Activated naive CD8-positive, alpha-beta T cell treated with anti-CD3 and anti-CD28 coated beads, Interleukin-2, amount 10 ng/mL, durations not matched to agents 7 days and 5 days (primary cell): ENCODE measurements at places on chromosomes 7 and 10.

GRCh38 chr7:17546592-17546991 lies 248.1 kb downstream of the AHR start:
- no peak for DNase-seq

- DNase-seq: no peak
Observed at GRCh38 chr10:70722820-70723424, 50.6 kb downstream of the ADAMTS14 start.

DNA sequence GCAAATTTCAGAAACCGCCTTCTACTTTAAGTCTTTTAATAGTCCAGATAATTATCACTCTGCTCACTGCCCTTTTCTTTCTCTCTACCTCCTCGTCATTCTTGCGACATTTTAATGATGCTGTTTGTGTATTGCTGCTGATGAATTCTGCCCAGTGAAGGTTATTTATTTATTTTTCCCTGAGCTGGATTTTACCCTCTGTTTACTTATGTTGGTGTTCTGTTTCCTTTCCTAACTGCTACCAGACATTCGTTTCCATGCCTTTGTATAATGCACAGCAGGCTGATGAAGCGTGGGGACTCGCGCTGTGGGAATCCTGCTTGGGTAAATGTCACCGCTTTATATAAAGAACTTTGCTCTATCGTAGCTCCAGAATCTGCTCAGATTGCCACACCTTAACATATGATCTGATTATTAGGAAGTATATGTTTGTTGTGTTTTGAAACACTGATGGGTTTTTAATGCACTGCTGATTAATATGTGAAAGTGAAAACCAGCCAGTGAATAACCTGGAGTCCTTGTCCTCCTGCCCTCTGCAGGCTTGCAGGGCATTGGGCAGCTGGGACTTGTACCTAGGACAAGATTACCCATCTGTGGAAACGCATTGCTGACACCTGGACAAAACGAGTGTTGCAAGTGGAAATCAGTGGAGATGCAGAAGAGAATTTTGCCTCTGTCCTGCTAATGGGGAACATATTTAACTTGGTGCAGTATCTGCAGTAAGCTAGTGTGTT lies 291.5 kb downstream of the SDK1 start:
- DNase-seq: no peak

DNA sequence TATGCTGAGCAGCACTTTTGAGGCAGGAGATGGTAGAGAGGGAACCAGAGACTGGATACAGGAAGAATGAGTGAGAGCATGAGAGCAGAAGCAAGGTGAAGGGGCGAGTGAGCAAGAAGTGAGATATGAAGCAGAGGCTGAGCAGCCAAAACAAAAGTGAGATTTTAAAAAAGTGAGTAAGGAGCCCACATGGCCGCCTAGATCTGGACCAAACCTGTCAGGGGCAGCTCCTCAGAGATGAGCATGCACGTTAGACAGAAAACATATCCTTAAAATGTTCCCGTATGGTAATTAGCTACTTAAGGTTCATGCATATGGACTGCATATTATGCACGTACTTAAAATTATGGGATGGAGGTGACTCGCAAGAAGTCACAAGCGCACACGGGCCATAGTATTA lies 22.5 kb downstream of the TMEM176A start:
- DNase-seq: no peak

- no peak for DNase-seq
Observed at GRCh38 chr10:29925771-29926692, 133.4 kb downstream of the JCAD start.

DNA sequence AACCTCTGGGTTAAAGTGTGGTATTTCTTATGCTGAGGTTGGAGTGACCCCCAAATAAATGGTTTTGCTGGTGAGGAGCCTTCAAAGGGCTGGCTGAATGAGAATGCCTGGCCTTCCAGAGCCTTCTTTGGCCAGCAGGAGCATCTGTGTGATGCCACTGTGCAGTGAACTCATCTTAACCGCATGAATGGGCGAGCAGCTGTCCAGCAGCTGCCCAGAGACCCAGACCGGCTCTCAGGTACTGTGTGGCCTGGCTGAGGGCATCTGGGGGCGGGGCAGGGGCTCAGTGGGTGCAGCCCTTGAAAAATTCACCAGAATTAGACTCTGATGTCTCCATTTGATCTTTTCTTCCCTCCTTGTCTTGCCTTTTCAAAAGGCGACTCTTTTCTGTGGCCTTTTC lies 59.0 kb downstream of the SYPL1 start:
- no peak for DNase-seq

DNA sequence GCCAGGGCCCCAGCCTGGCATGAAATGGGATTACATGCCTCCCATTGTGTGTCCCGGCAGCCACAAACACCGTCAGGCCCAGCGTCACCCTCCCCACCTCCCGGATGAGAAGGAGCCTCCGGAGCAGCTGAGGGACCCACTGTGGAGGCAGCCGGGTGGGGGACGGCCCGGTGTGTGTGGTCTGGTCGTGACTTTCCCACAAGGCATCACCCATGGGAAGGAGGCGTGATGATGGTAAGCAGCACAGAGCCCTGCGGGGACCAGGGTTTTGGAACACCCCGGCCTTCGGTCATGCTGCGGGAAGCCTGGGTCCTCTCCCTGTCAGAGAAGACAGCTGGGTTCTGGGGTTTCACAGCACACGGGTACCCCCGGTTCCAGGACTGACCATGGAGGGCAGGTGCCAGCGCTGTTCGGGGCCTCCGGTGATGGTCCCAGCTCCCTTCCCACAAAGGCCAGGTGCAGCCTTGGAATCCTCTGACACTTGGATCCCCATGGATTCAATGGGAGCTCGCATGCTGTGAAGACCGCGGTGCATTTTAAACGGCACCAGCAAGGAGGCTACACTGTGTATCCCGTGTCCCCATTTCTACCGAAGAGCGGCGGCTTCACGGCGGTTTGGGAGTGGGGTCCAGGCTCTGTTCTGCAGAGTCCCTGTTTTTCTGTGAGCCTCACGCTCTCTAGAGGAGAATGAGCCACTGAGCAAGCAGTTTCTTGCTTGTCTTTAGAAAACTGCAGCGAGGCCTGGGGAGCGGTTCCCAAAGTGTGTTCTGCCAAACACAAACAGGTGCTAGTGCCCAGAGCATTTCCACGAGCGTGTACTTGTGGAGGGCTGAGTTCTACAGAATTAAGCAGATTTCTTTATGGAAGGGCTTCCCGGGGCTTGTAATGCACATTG lies 336.0 kb downstream of the ADARB2 start:
- DNase-seq: no peak

- no peak for DNase-seq
Observed at GRCh38 chr7:150381785-150382122, 2.6 kb downstream of the ZNF775 start.

GRCh38 chr7:133936074-133936473 lies 191.1 kb upstream of the LRGUK start:
- no peak for DNase-seq

GRCh38 chr7:100829150-100829716 lies 1.9 kb upstream of the EPHB4 start:
- DNase-seq: no peak

- DNase-seq: no peak
Observed at GRCh38 chr7:144835155-144835611, 670 bp downstream of the TPK1 start.

DNA sequence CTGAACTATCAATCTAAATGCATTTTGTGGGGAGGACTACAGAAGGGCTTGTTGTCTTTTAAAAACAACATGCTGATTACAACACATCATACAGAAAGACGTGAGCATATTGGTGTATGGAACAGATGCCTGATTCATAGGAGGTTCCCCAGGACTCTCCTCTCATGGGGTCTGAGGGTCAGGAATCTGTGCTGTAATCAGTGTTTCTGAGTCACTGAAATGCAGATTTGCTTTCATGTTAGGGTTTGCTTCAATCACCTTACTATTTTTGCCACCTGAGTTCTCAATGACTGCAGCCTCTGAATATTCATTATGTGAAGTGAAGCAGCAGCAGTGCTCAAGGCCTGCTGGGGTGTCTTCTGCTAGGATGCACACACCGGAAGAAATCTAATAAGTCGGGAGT lies 550 bp upstream of the ANK3 start:
- no peak for DNase-seq

DNA sequence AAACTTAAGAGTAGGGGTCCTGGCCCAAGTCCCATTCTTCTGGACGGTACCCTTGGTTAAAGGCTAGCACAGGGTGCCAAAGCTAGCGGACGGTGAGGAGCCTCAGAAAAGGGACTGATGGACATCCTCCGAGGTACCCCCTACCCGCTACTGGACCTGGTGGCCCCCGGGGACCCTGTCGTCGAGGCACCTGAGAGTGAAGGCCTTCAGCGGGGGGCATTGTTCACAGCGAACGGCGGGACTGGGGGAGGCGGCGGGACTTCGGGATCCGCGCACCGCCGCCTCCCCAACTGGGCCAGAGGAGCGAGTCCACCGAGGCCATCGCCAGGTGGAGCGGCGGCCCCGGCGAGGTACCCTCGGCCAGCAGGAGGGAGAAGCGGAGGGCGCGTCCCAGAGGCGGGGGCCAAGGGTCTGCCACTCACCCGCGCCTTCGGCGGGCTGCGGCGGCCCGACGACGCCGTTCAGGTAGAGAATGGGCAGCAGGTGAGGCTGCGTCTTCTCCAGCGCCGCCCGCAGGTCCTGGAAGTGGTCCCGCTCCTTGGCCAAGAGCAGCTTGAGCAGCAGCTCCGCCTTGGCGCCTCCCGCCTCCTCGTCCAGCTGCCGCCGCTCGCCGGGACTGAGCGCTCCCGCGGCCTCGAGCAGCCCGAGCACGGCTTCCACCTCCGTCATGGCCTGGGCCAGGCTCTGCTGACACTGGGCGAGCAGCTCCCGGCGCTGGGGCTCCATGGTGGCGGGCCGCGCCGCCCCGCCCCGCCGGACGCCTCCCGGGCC lies 575 bp downstream of the DLG5 start:
- DNase-seq: no peak

- DNase-seq: no peak
Observed at GRCh38 chr7:153401795-153402720, 642.5 kb downstream of the ACTR3B start.

DNA sequence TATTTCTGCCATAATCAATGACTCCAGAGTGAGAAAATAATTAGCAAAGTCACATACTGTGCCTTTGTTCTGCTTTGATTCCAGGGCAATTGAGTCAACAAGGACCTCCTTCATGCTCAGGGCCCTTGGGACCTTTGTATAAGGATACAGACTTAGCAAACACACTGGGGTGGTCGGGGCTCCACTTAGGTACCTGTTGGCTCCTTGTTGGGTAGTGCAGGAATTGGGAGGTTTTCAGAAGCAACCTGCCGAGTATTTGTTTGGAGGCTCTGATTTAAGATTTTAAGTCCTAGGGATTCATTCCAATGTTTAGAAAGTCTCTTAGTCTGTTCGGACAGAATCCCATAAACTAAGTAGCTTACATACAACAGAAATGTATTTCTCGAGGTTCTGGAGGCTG lies 3.0 kb downstream of the ADCK2 start:
- DNase-seq: no peak

DNA sequence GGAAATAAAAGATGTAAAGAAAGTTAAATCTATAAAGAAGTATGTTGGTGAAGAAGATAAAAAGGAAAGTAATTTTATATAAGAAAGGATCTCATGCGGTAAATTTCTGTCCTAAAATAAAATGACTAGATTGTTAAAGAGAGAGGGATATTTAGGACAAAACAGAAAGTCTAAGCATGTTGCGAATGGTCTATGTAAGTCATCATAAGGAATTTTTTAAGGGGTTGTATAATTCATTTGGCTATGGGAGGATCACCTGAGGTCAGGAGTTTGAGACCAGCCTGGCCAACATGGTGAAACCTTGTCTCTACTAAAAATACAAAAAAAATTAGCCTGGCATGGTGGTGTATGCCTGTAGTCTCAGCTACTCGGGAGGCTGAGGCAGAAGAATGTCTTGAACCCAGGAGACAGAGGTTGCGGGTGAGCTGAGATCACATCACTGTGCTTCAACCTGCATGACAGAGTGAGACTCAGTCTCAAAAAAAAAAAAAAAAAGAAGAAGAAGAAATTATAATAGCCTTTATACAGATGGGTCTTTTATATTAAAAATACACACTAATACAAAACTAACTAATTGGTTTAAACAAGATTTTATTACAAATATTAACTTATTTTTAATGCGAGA lies 294.3 kb downstream of the MAGI2 start:
- no peak for DNase-seq

DNA sequence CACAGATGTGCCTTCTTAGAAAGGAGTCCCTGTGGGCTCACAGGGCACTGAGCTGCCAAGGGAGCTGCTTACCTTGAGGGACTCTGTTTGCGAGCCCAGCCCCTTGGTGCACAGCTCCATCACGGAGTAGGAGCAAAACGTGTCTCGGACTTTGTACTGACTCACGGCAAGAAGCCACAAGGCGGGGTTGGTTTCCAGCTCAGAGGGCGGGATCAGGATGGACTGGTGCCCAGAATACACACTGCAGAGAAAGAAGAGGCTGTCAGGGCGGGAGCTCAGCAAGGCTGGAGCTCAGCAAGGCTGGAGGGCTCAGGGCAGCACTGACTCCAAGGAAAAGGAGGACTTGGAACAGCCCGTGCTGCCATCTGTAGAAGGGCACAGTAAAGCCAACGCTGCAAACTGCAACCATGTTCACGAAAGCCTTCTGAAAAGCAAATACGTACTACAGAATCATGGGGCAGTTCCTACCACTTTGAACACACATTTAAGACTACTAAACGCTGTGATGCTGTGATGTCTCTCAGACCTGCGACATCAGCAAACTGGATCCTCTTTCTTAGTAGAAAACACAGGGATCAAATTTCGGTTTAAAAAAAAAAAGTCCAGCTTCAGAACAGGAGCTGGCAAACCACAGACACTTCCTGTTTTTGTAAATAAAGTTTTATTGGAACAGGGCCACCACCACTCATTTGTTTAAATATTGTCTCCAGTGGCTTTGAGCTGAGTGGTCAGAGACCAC lies 194.3 kb downstream of the ZMYND11 start:
- no peak for DNase-seq

GRCh38 chr10:70328018-70328417 lies 44.2 kb upstream of the NPFFR1 start:
- DNase-seq: no peak

- DNase-seq: no peak
Observed at GRCh38 chr10:83835945-83836745, 303.2 kb upstream of the GHITM start.

- no peak for DNase-seq
Observed at GRCh38 chr7:81260152-81260551, 341.3 kb upstream of the SEMA3C start.

DNA sequence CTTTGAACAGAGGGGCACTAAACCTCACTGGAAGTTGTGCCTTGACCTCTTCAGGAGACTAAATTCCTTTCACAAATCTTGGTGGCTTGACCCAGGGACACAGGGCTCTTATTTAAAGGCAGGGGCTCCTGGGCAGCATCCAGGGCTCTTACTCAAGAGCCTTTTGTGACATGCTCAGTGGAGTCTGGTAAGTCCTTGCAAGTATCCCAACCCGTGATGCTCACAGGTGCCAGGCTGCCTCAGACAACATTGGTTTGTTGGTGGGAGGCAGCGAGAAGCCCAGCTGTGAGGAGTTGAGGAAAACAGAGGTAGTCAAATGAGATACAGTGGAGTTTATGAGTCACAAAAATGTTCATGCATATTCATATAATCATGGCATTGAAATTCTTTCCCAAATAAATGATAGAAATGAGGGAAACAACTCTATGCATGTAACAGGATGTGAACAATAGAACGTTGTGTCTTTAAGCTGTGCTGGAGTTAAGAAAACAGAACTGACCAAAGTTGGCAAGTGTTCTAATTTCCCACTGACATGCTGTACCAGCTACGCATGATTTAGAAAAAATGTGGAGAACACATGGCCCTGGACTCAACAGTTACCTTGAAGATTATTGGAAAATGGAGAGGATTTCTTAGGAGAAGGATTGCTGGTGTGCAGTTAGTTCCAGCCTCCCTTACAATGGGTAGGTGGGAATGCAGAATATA lies 654.5 kb upstream of the COBL start:
- DNase-seq: no peak

- no peak for DNase-seq
Observed at GRCh38 chr7:100888291-100888987, 1.1 kb downstream of the UFSP1 start.

GRCh38 chr7:127393368-127394058 lies 1.0 kb upstream of the ZNF800 start:
- no peak for DNase-seq
